ENCODE measurements at places on chromosomes 12 and 14.

GRCh38 chr14:79638672-79639266 lies 572.5 kb downstream of the DIO2 start:
- no peak for DNase-seq

GRCh38 chr12:78697817-78698415 lies 166.7 kb upstream of the SYT1 start:
- peak; percentile 53 for DNase-seq

DNA sequence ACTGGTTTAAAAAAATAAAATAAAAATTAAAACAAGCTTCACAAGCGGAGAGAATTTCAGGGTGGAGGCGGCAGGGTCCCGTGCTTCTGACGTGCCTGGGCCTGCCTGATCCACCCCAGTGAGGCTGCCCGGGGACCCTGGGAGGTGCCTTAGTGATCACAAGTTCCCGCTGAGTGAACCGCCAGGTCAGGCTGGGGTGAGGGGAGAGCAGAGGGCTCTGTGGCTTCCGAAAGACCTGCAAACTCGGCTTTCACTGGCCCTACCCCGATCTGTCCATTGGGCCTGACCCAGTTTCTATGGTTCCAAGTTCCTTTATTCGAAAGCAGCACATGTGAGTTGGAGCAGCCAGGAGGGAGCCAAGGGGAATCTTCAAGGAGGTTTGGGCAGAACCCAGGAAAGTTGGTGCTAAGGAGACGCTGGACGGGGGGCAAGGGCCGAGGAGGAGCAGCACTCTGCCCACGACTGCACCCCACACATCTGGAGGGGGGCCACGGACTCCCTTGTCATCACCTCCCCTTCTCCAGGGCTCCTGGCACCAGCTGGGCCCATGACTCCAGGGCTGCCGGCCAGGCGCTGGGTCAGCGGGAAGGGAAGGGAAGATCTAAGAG lies 12.9 kb downstream of the MMP14 start:
- DNase-seq = peak; percentile 87

GRCh38 chr12:55683676-55684075 lies 24.0 kb downstream of the ITGA7 start:
- no peak for DNase-seq

GRCh38 chr12:115838952-115839351 lies 438.5 kb downstream of the MED13L start:
- no peak for DNase-seq

GRCh38 chr14:91229743-91230200 lies 14.7 kb downstream of the GPR68 start:
- DNase-seq = peak; percentile 66

- peak; percentile 93 for DNase-seq
Observed at GRCh38 chr12:28569698-28570411, 379.6 kb downstream of the CCDC91 start.

DNA sequence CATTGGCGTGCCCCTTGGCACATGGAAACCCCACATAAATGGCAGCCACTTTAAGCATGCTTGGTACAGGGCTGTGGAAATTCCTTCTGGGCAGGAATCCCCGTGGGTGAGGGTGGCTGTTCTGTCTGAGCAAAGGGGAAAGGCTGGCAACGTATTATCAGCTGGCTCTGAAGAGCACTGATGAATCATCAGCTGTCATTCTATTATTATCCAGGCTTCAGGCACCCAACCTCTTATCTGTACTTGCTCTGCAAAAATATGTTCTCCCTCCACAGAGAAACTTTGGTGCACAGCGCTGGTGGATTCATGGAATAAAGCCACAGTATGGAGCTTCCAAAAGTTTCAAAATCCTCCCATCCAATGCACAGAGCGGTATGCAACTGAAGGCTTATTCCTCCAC lies 167.1 kb downstream of the TBX5 start:
- peak; percentile 7 for DNase-seq

- DNase-seq = no peak
Observed at GRCh38 chr14:86858031-86858430, 1135.0 kb downstream of the GALC start.

DNA sequence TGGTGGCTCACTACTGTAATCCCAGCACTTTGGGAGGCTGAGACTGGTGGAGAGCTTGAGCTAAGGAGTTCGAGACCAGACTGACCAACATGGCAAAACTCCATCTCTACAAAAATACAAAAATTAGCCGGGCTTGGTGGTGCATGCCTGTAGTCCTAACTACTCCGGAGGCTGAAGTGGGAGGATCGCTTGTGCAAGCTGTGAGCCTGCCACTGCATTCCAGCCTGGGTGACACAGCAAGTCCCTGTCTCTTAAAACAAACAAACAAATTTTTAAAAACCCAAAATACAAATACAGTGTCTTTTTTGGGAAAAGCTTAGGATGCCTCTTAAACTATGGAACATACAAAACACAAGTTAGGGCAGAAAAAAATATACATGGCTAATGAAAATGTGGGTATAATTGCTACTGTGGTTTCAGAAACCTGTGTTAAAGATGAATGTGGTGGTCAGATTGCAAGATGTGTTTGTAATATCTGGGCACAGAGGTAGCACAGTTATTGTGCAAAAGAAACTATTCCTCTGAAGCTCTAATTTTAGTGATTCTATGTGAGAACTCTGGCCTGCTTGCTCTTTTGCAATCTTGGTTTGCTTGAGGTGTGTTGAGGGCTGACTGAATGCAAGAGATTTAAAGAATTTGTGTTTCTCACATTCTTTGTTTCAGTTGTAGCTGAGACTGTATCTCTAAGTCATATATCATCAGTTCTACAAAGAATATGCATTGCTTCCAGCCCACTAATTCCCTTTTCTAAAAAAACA lies 3.9 kb upstream of the HSPA2 start:
- peak; percentile 21 for DNase-seq

GRCh38 chr12:25761356-25761755 lies 197.1 kb upstream of the RASSF8 start:
- no peak for DNase-seq

DNA sequence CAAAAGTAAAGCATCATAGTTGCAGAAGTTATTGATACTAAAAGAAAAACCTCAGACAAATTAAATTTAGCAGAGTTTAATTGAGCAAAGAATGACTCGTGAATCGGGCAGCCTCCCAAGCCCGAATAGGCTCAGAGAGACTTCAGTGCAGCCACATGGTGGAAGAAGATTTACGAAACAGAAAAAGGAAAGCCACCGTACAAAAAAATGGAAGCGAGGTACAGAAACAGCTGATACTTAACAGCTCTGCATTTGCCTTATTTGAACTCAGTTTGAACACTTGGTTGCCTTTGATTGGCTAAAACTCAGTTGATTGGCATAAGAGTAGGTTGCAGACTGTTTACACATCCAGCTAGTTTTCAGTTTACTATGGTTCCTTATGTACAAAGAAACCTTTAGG lies 12.9 kb downstream of the TTC9 start:
- peak; percentile 10 for DNase-seq

DNA sequence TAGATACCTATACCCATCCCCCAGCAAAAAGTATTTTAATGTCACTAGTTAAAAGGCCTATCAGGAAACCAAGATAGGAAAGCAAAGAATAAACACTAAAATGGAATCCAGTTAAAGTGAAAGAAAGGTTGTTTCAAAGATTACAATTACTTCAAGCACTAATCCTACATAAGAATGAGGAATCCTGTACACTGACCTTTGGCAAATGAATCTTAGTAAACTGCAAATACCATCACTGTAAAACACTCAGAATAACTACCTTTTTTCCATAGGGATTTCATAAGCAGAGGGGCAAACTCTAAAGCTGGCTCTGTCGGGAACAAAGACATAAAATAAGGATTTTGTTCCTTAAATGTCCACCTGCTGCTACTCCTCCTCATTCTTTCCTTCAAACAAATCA lies 25.9 kb downstream of the CEP83 start:
- no peak for DNase-seq

DNA sequence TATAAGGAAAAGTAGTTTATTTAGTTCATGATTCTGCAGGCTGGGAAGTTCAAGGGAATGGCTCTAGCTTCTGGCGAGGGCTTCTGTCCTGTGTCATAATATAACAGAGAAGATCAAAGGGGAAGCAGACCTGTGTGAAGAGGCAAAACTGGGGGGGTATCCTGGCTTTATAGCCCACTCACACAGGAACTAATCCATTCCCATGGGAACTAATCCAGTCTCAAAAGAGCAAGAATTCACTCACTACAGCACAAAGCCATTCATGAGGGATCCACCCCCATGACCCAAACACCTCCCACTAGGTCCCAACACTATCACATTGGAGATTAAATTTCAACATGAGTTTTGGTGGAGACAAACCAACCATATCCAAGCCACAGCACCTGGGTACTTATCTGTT lies 6.9 kb downstream of the ALDH6A1 start:
- DNase-seq = no peak
